Activated CD4-positive, alpha-beta memory T cell treated with anti-CD3 and anti-CD28 coated beads for 36 hours (primary cell): ENCODE measurements at places on chromosomes 13 and 19. TPM values are rescaled to one million over a fixed set of nuclear protein-coding genes. Genes with fewer than 3 reads are reported as not detected.

DNA sequence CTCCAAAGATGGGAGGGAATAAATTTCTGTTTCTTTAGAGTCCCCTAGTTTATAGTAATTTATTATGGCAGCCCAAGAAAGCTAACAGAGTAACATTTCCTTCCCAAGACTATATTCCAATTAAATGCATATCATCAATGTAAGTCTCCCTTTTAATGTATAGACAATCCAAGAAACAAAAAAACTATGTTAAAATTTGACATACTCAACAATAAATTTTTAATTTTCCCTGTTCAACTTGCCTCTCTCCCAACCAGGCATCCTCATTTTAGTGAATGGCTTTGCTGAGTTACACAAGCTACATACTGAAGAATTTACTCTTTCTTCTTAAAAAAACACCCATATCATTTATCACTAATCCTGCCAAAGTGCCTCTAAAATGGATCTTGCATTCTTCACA, 1357.7 kb downstream of the PCDH9 start:
- no peak overlapping the region for H3K27ac ChIP-seq
- no peak for DNase-seq
- no peaks in the 10 kb centered on the region for H3K4me1 ChIP-seq
- H3K27me3 ChIP-seq = no peaks in the 10 kb centered on the region

- H3K4me1 ChIP-seq = peaks cover 35% of the 10 kb centered on the region
- no peak for DNase-seq
- H3K27me3 ChIP-seq = no peaks in the 10 kb centered on the region
- H3K4me3 ChIP-seq = no peak overlapping the region
- no peak overlapping the region for H3K27ac ChIP-seq
- no peaks in the 10 kb centered on the region for H3K36me3 ChIP-seq
Observed at GRCh38 chr19:1901940-1902404, 3.2 kb upstream of the ADAT3 start.

DNA sequence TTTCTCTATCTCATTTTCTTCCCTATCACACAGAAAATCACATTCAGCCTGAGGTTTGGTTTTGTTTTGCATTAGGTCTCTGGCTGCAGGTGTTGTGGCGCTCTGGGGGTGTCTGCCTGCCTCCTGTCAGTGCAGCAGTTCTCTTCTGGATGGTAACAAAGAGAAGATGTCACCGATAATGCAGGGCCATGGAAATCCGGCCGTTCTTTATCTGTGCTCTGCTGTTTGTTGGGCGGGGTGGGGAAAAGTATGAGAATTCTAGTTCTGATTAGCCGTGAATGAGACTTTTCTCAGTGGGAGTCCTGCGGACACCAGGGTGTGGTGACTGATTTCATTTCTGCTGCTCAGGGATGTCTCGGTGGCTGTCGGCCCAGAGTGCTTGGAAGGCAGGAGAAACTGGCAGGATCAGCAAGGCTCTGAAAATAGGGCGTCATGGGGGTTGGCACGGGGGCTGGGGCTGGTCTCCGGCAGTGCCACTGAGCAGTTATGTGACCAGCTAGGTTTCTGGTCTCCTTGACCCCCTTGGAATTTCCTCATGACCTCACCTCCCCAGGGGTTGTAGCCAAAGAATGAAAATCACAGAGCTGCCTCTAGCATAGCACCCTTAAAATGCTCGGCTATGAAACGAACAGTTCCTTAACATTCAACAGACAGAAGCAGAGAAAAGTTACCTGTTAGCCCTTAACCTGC, 5.0 kb downstream of the RNF113B start:
- H3K36me3 ChIP-seq = no peaks in the 10 kb centered on the region
- DNase-seq = no peak
- H3K4me1 ChIP-seq = no peaks in the 10 kb centered on the region
- H3K4me3 ChIP-seq = no peak overlapping the region
- H3K27me3 ChIP-seq = peaks cover 18% of the 10 kb centered on the region

- no peak overlapping the region for H3K4me3 ChIP-seq
- H3K36me3 ChIP-seq = no peaks in the 10 kb centered on the region
- no peak overlapping the region for H3K27ac ChIP-seq
- DNase-seq = peak; percentile 51
- no peaks in the 10 kb centered on the region for H3K4me1 ChIP-seq
Observed at GRCh38 chr13:30892966-30893365, 13.1 kb upstream of the MEDAG start.

DNA sequence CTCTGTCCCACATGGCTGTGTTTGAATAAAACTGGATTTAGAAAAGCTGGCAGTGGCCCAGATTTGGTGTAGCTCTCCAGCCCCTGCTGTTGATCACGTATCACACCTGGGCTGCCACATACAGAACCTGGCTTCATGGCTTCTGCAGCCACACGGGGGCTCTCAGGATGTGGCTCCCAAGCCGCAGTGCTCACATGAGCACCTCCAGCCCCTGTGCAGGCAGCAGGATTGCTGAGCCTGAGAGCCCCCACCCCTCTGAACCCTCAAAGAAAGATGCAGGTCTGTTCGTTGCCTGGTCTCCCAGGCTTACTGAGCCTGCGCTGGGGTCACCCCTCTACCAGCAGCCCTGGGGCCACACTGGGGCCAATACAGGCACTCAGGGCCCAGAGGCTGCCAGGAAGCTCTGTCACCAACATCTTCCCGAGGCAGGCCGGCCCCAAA, 2.7 kb downstream of the PLEKHF1 start:
- peak overlapping the region; percentile 99 for H3K27ac ChIP-seq
- H3K4me1 ChIP-seq = peaks cover 73% of the 10 kb centered on the region
- peaks cover 35% of the 10 kb centered on the region for H3K36me3 ChIP-seq
- H3K27me3 ChIP-seq = no peaks in the 10 kb centered on the region
- peak; percentile 76 for DNase-seq
- H3K4me3 ChIP-seq = peak overlapping the region; percentile 82

DNA sequence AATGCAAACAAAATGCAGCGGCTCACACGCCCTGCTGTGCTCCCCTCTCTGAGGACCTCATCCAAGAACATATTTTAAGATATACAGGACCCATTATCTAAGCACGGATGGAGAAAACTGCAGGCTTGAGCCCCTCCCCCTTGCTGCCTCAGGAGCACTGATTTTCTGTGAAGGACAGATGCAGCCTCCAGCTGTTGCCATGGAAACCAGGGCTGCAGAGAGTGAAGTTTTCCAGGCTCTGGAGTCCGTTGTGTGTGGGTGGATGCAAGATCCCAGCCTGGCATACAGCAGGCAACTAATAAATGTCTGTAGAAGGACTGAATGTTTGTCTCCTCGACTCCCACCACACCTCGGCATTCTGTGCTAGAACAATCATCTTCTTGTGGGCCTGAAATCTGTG, 105.6 kb upstream of the PEG3 start:
- H3K4me3 ChIP-seq = no peak overlapping the region
- no peaks in the 10 kb centered on the region for H3K4me1 ChIP-seq

GRCh38 chr19:50328224-50328872, 829 bp downstream of the KCNC3 start:
- H3K4me1 ChIP-seq = peaks cover 57% of the 10 kb centered on the region
- no peak overlapping the region for H3K27ac ChIP-seq
- H3K36me3 ChIP-seq = peaks cover 17% of the 10 kb centered on the region
- H3K4me3 ChIP-seq = no peak overlapping the region

GRCh38 chr13:95642028-95642621, 2.4 kb downstream of the DZIP1 start:
- peaks cover 33% of the 10 kb centered on the region for H3K27me3 ChIP-seq
- no peaks in the 10 kb centered on the region for H3K36me3 ChIP-seq
- DNase-seq = no peak
- H3K4me3 ChIP-seq = no peak overlapping the region
- no peak overlapping the region for H3K27ac ChIP-seq

DNA sequence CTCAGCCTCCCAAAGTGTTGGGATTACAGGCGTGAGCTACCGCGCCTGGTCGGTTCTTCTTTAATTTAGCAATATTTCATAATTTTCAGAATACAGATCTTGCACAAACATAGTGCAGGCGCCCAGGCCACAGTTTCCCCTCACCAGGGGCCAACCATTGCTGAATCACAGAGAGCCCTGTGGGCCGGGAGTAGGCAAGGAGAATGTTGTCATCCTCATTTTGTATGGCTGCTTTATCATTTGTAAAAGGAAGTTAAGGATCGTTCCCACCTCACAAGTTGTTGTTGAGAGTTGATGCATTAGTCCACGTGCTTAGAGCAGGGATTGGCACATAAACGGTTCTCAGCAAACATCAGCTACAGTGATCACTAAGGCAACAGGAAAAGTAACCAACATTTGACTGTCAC, 30.2 kb downstream of the MEIS3 start:
- H3K27ac ChIP-seq = no peak overlapping the region
- no peak for DNase-seq
- no peaks in the 10 kb centered on the region for H3K4me1 ChIP-seq

DNA sequence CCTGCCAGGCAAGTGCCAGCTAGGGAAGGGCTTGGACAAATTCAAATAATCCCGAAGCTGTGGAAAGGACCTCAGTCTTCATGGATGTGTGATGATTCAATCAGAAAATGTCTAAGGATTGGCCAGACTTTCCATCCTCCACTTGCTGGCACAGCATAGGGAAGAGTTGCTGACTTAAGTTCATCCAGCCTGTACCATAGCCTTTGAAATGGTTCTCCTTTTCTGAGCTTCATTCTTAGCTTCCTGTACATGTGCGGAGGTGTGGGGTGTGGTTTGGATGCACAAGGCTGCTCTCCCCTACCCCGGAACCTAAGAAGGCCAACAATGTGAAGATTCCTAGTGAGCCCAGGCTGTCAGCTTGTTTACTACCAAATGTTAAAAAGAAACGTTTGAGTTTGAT, 959 bp upstream of the IGFL3 start:
- DNase-seq = no peak
- H3K27me3 ChIP-seq = peaks cover 50% of the 10 kb centered on the region

The LIPE gene
- 31.8 TPM for total RNA-seq

GRCh38 chr19:11446652-11447301, 11.3 kb downstream of the PRKCSH start:
- H3K4me1 ChIP-seq = peaks cover 2% of the 10 kb centered on the region
- H3K36me3 ChIP-seq = peaks cover 23% of the 10 kb centered on the region
- H3K27ac ChIP-seq = no peak overlapping the region
- no peaks in the 10 kb centered on the region for H3K27me3 ChIP-seq

DNA sequence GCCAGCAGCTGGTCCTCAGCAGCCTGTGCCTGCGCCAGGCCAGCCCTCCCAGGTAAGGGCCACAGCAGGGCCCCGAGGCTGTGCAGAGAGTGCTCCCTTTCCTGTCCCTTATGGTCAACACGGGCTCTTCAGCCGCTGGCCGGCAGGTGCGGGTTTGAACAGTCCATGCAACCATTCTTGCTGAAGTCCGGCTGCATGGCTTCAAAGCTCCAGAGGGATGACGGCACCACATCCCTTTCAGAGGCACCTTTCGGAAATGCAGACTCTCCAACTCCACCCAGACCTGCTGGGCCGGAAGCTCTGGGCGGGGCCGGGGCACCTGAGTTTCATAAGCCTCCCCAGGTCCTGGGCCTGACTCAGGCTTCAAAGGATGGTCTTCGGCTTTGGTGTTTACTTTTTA, 81.3 kb downstream of the SPACA7 start:
- H3K4me3 ChIP-seq = no peak overlapping the region
- no peak for DNase-seq
- peaks cover 4% of the 10 kb centered on the region for H3K36me3 ChIP-seq
- H3K4me1 ChIP-seq = no peaks in the 10 kb centered on the region
- peaks cover 16% of the 10 kb centered on the region for H3K27me3 ChIP-seq

The KLK12 gene
- not detected for total RNA-seq

DNA sequence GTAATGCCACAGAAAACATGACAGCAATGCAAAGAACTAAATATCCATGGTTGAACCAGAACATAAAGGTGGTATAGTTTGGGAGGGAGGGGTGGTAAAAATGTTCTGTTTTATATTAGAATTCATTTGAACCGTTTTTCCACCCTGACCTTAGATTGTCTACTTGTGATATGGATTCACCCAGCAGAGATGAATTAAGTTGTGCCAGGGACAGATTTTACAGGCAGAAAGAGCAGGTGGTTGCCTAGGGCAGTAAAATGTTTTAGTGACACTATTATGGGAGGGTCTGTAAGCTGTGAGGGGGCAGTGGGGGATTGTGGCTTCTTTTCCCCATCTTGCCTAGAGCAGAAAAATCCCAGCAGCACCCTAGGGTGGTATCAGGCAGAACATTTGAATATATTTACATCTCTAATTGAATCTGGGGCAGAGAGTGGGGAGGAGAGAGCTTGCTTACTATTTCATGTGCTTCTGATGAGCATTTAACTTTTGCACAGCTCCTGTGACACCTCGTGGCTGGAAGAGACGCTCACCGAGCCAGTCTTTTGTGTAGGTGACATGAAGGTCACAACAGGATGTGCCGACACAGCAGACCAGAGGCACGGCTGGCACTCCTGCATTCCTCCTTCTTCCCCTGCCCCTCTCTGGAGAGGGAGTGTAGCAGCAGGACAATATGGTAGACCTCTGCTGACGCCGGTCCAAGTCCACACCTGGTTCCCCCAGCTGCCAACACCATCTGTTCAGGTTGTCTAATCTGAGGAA, 452.3 kb downstream of the IRS2 start:
- H3K36me3 ChIP-seq = no peaks in the 10 kb centered on the region
- peaks cover 8% of the 10 kb centered on the region for H3K27me3 ChIP-seq
- H3K4me1 ChIP-seq = no peaks in the 10 kb centered on the region
- no peak overlapping the region for H3K27ac ChIP-seq

- H3K4me3 ChIP-seq = no peak overlapping the region
- H3K27ac ChIP-seq = no peak overlapping the region
- H3K27me3 ChIP-seq = no peaks in the 10 kb centered on the region
- no peak for DNase-seq
Observed at GRCh38 chr13:49784886-49785570, 7.5 kb downstream of the KPNA3 start.

GRCh38 chr13:102606537-102607309, 9.9 kb downstream of the TPP2 start:
- H3K27me3 ChIP-seq = no peaks in the 10 kb centered on the region
- no peak overlapping the region for H3K4me3 ChIP-seq
- DNase-seq = no peak
- H3K27ac ChIP-seq = no peak overlapping the region
- peaks cover 55% of the 10 kb centered on the region for H3K36me3 ChIP-seq

DNA sequence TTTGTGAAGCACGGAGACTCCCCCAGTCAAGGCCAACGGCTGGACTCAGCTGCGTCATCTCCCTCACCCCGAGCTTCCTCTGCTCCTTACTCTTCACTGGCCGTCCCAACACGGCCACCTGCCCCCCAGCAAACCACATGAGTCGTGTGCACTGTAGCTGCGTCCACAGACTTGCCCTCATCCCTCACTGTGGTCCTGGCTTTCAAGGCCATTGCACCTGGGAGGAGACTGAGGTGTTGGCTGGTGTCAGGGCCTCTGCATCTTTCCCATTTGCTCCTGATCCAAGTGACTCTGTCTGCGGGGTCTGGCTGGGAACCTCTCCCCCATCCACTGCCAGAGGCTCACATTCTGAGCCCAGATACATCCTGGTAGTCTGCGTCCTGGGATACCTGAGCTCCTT, 11.5 kb downstream of the PLPP2 start:
- no peak overlapping the region for H3K27ac ChIP-seq
- H3K36me3 ChIP-seq = no peaks in the 10 kb centered on the region
- peaks cover 36% of the 10 kb centered on the region for H3K27me3 ChIP-seq
- DNase-seq = no peak
- no peak overlapping the region for H3K4me3 ChIP-seq
- H3K4me1 ChIP-seq = no peaks in the 10 kb centered on the region

- H3K4me1 ChIP-seq = no peaks in the 10 kb centered on the region
- no peak overlapping the region for H3K27ac ChIP-seq
- no peaks in the 10 kb centered on the region for H3K36me3 ChIP-seq
- no peak overlapping the region for H3K4me3 ChIP-seq
- H3K27me3 ChIP-seq = no peaks in the 10 kb centered on the region
- no peak for DNase-seq
Observed at GRCh38 chr13:96141032-96141431, 51.1 kb downstream of the HS6ST3 start.

The C19orf33 gene
- total RNA-seq = not detected

The FPR3 gene
- not detected for total RNA-seq

The SLC25A30 gene
- 14.6 TPM for total RNA-seq
